ENCODE measurements at places on chromosomes 5 and 9.

DNA sequence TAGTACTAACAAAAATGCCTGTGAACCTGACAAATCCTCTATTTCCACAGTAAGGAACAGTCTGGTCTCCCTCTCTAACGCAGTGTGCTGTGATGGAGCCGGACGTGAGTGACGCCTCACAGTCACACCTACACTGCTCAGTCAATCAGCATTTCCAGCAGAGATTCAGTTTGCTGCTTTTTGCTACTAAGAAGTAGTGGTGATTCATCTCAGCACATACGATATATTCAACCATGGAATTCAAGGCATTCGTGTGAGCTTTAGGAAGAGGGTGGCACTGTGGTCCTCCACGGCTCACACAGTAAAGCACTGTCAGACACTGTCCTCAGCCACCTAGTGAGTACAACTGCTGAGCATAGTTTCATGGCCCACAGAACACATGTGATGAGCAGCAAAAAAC lies 70.9 kb downstream of the SETX start:
- no peak for DNase-seq

DNA sequence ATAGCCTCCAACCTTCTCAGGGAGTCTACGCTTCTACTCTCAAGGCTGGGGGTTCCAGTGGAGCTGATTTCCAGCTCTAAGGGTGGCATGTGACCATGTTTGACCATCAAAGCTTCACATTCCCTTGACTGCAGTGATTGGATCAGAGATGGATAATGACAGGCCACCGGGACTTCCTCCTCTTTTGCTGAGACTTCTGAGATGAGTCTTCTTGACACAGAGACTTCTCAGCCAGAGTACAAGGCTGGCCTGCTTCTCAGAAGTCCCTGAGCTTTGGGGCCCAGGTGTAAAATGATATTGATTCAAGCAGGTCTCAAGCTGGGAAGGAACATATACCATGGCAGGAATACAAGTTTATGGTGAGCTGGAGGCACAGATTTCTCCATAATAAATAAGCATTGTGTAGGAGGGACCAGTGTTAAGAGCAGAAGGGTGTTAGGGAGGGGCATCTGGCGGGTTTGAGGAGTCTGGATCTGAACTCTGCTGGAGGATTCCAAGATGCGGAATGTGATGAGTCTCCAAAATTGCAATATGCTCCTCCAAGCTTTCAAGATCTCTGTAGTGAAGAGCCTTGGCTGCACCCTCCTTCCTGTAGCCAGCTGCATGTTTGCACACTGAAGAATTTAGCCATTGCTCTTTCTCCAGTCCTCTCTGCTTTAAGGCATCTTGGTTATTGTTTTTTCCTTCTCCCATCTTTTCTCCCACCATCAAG lies 41.7 kb upstream of the HSD17B4 start:
- DNase-seq, result no peak

- DNase-seq, result no peak
These were observed 1.4 kb upstream of the PSIP1 start for GRCh38 chr9:15512204-15512603.

GRCh38 chr9:98860871-98861293 lies 53.4 kb downstream of the GALNT12 start:
- no peak for DNase-seq

DNA sequence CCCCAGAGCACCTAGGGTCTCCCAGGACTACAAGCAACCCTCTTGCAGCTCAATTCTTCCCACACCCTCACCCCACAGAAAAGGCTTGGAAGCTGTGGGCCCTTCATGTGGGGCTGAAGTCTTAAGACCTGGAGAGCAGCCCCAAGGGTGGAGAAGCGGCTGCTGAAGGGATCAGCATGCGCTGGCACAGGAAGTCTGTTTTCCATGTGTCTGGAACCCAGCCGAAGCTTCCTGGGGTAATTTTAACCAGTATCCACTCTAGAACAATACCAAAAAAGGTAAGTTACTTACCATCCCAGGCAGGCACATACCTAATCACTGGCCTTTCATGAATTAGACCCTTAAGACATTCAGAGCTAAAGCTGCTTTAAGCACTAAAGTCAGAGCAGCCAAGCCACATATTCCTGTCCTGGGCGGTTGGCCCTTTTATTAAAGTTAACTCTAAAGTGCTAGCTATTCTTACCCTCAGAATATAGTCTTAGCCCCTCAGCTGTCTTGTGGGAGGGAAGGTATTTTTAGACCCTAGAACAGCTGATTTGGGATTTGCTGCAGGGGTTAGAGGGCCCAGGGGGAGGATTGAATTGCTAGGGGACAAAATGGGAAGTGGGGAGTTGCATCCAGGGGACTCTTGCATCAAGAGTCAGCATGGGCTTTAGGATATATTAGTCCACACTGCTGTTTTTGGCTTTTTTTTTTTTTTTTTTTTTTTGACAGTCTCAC lies 6.9 kb downstream of the IL17B start:
- no peak for DNase-seq

GRCh38 chr9:13450723-13451122 lies 171.2 kb upstream of the MPDZ start:
- no peak for DNase-seq

DNA sequence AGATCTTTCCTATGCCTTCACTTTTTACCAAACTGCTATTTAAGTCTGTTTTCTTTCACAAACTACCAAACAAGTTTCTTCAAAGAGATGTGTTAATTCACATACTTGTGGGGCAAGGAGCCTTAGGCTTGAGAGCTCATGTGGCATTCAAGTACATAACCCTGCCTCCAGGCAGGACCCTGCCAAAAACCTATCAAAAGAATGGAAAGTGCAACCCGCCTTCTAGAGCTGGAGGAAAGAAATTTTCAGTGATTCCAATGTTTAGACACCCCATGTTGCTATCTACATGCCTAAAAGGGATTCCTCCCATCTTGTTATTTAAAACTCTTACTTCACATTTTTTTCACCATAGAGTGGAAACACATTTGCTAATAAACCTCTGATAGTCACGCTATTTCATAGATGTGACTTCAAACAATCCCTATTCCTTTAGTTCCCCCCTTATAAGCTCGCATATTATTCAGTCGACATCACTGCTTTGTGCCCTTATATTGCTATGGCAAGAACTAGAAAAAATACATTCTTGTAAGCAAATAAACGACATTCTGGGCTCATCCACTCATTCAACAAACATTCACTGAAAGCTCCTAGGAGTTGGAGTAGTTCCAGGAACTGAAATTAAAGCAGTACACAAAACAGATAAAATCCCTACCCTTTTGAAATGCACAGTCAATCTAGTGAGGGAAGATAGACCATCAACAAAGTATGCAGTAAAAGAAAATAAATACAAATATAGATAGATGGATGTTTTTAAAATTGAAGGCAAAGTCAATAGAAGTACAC lies 518.1 kb downstream of the ELAVL2 start:
- no peak for DNase-seq

GRCh38 chr5:143110591-143110990 lies 292.9 kb downstream of the NR3C1 start:
- DNase-seq, result no peak

- DNase-seq, result no peak
These were observed 194.1 kb downstream of the AOPEP start for GRCh38 chr9:94920420-94921091.

DNA sequence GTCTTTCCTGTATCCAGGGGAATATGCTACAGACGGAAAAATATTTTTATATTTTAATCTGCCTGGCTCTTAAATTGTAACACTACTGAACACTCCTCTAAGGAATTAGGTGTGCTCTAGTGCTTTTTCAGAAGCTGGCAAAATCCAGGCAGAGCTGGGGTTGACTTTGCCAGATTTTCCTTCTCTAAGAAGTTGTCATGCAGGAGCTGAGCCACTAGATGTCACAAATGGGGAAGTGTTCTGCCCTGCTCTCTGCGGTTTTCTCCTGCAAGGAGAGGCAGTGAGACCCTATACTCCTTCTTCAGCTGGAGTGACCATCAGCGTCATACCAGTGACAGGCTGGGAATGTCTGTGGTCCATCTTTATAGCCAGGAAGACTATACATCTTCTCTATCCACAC lies 112.5 kb downstream of the HAPLN1 start:
- no peak for DNase-seq

DNA sequence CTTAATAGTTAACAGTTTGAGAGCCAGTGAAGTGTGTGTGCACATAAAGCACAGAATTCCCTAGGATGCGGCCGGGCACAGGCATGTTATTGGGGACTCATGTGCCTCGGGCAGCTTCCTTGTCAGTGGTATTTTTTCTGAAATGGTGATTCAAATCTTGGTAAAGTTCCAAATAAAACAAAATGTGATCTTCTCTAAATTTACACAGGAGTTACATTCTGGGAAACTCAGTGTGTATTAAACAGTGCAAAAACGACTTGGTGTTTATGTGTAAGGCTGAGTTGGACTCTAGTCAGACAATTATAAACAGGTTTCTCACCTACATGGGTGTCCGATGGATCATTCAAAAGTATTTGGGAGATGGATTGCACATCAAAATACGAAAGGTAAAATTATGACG lies 48.9 kb downstream of the BOD1 start:
- DNase-seq, result no peak

GRCh38 chr5:78447775-78448424 lies 87.5 kb downstream of the SCAMP1 start:
- no peak for DNase-seq

DNA sequence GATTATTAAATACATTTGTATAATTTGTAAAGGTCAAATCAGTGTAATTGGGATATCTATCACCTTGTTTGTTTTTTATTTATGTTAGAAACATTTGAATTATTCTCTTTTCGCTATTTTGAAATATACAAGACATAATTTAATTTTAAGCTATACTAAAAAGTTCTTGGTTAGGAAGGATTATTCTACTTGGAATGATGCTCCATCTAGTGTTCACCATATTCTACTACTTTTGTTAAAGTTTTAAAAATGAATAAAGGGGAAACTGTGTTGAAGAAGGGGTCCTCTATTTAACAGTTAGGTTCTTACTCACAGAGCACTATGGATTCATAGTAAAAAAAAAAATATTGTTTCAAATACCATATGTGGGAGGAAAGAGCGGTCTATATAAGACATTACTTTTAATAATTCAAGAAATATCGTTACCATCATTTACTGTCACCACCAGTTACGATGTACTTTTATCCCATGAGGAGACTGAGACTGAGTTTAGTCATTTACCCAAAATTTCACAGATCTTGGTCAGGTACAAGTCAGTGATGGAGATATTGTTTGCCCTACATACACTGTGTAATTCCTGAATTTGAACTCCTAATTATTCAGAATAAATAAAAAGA lies 6.3 kb upstream of the STOM start:
- no peak for DNase-seq

DNA sequence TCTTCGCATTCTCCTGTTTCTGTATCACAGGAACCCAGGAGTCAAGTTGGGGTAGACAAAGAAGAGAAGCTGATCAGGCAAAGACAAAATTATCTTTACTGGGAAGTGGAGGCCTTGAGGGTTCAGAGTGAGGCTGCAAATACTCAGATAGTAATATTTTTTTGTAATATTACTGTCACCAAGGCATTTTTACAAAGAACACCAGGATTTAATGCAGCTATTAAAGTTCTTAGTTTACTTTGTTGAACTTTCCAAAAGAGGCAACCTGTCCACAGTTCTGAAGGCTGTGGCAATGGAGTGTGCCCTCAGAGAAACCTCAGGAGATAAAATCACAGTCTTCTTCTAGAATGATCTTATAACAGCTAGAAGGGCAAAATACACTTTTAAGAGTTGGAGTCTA lies 74.9 kb downstream of the PGM5 start:
- DNase-seq, result no peak

DNA sequence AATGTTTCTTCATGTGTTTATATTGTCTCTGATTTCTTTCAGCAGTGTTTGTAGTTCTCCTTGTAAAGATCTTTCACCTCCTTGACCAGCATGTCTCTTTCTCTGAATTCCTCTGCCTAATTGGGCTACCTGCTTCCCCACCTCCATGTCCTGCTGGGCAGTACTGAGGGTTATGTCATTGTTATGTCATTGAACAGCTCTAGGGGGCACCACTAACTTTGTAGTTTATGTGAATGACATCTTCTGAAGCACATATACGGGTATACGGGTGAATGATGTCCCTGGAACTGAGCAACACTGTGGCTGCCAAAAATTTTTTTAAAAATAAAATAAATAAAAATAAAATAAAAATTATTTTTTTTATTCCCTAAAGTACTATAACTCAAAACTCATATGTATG lies 16.9 kb upstream of the SNCAIP start:
- no peak for DNase-seq

GRCh38 chr5:118146824-118147223 lies 841.5 kb downstream of the DTWD2 start:
- no peak for DNase-seq

DNA sequence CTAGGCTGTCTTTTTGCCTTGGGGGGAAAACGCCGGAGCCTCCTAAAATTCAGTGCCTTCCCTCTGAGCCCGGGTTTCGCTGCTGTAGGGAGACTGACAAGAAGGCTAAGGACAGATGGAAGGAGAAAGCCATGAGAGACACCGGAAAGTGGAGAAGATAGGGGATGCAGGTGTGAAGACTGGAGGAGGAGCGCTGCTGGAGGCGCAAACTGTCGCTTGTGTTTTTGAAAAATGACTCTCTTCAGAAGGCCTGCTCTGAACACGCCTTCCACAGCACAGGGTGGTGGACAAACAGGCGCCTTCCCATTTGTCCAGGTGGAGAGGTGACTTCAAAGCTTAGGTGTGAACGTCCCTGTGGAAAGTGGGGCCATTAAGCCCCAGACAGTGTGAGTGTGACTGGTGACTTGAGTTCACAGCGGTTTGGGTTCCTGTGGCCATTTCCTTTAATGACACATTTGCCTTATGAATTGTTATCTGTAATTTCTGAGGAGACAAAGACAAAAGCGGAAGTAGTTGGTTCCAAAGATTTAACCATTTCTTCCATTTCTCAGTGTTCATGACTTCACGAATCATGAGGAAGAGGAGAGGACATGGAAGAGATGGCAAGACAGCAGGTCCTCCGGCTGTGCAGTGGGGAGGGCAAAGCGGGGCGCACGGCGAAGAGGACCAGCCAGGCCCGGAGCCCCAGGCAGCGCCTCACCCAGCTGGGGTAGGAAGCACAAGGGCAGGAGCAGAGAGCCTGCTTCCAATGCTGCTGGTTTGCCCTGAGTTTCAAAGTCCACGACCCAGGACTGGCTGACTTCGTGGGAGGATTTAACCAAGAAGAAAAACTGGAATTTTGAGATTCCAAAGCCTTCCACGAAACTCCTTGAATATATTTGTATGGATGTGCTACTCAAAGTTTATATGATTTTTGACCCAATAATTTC lies 27.8 kb upstream of the SEMA4D start:
- no peak for DNase-seq

- peak; percentile 82 for DNase-seq
These were observed at the start of gene FER for GRCh38 chr5:108747774-108748400. TSS of gene FER (plus strand) at chr5:108747897. CDS start at chr5:108798183, 50,286 bp downstream.

GRCh38 chr5:180113660-180114303 lies 42.2 kb upstream of the RNF130 start:
- no peak for DNase-seq

GRCh38 chr5:76789991-76790581 lies 28.7 kb upstream of the F2RL1 start:
- no peak for DNase-seq

DNA sequence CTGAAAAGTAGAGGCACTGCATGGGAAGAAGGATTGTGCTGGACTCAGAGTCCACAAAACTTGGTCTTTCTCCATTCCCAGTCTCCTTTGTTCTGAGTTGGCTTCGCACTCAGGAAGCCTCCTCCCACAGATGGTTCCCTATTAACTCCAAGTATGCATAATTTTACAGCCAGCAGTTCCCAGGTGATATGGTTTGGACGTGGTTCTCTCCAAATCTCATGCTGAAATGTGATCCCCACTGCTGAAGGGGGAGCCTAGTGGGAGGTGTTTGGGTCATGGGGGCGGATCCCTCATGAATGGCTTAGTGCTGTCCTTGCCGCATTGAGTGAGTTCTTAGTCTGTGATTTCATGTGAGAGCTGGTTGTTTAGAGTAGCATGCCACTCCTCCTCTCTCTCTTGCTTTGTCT lies 86.6 kb downstream of the FEM1C start:
- DNase-seq, result no peak
